ENCODE measurements at places on chromosomes 3 and 15.

- DNase-seq, result no peak
Measured at GRCh38 chr15:51620641-51621040, 1.9 kb downstream of the DMXL2 start.

DNA sequence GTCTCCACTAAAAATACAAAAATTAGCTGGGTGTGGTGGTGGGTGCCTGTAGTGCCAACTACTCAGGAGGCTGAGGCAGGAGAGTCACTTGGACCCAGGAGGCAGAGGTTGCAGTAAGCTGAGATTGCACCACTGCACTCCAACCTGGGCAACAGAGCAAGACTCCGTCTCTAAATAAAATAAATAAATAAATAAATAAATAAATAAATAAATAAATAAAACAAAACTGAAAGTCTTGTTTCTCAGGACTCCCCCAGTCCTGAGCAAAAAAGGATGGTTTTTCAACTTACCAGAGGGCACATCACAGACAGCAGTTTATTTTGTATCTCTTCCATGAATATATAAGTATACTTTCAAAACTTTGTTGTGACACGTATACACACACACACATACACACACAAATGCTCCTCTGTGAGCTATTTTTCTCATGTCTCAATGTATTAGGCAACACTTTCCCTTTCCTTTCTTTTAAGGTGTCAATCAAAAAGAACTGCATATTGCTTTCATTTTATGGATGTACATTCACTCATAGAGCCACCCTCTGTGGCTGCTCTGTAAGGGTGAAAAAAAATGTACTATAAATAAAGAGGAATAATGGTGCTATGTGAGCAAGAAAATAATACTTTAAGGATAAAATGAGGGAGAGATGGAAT, 54.8 kb upstream of the MITF start:
- DNase-seq, result no peak

GRCh38 chr3:10396083-10396482, 75.2 kb upstream of the SEC13 start:
- no peak for DNase-seq

GRCh38 chr3:40581166-40581565, 56.4 kb downstream of the ZNF621 start:
- DNase-seq, result no peak

DNA sequence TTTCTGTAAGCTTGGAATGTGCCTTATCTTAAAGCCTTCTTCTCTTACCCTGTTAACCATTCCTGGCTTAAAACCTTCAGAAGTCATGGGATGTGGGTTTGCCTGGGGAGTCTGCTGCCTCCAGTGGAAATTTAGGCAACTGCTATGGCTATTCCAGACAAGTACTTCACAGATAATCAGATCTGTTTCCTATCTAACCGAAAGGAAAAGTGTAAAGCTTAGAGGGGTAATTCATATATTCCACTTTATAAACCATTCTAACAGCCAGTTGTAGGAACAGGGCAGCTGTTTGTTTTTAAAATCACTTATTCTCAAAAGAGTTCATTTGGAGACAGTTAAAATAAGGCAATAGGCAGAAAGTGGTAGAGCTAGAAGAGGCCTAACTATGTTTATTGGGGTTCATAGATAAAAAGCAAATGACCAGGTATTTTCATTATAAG, 219.9 kb downstream of the TCF12 start:
- DNase-seq, result no peak

DNA sequence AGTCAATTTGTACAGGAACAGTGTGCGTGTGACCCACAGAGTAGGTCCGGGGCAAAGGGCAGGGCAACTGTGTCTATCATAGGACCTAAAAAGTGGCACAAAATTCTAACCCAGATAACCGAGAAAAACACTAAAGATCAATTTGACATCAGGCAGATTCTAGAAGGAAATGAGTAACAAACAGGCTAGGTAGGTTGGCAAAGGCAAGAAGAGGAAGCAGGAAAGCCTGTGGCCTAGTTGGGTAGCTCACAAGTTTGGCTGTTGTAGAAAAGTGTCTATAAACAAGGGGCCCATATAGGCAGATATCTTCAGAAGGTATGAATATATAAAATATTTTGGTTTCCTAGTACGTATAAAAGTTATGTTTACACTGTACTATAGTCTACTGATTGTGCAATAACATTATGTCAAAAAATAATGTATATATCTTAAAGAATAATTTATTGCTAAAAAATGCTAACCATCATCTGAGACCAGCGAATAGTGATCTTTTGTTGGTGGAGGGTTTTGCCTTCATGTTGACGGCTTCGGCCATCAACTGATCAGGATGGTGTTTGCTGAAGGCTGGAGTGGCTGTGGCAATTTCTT, 13.3 kb upstream of the OR5K1 start:
- no peak for DNase-seq

GRCh38 chr3:90026406-90026805, 919.0 kb downstream of the EPHA3 start:
- no peak for DNase-seq

- no peak for DNase-seq
Measured at GRCh38 chr3:44923632-44924456, 49.4 kb downstream of the TGM4 start.

- no peak for DNase-seq
Measured at GRCh38 chr3:24296441-24297205, 198.0 kb downstream of the THRB start.

Measured in CD4-positive, alpha-beta T cell treated with Interleukin-6 at 100 ng/mL for 8 hours (primary cell).